ENCODE measurements at places on chromosomes 4 and X.

DNA sequence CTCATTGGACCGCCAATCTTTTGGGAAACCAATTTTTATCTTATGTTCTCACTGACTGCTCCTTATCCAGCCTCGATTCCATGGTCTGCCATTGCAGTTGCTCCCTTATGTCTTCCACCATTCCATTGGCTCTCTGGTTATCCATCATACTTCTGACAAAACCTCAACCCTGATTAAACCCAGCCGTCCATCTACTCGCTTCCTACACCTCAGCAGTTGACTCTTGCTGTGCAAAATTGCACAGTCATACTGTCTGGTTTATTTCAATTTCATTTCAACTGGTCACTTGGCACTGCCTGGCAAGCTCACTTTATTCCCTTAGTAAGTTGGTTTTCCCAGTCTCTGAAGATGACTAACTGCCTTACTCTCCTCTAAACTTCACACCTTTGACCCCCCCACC, 26.2 kb downstream of the ARL9 start:
- no peak for DNase-seq

DNA sequence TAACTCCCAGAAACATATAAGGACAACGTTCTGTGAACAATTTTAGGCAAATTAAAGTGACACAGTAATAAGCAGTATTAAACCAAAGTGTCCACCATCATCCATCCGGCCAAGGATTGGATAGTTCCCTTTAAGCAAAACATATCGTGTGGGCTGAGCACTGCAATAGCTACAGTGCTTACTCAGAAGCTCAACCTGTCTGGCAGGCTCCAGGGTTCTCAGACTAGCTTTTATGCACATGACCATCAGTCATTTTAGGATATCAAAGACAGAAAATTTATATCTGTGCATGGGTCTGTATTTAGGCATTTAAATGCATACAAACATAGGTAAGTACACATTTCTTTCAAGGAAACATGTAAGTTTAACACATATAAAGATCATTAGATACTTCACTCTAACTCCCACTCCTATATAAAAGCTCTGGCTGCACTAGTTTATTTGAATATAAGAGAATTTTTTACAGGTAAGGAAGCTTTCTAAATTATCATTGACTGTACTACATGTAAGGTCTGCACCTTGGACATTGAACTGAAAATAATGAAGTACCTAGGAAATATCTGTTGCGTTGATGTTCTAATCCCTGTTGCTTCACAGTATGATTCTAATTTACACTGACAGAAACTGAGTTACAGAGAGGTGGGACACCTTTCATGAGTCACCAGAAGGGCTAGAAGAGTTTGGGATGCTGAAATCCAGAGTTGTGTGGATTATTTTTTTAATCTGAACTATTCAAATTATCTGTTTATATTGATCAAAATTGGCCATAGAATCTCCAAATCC, 67.6 kb downstream of the ELOVL6 start:
- DNase-seq: no peak

- DNase-seq: peak; percentile 52
Observed at GRCh38 chrX:118459494-118459893, 36.1 kb upstream of the DOCK11 start.

- no peak for DNase-seq
Observed at GRCh38 chr4:47824840-47825239, 13.0 kb downstream of the CORIN start.

DNA sequence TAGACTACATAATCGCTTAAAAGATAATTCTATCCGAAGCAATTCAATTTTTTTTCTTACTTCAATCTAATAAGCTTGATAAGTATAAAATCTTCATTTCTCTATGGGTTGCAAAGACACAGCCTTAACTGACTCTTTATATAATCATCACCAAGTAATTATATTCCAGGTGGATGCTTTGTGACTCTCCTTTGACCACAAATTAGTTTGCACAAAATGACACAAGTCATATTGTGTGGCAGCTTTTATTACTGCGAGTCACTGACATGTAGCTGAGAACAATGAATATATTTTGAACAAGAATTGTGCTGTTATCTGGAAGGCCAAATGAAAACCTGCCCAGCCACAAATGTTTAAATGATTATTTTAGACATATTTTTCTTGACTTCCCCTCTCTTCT, 1727.8 kb downstream of the ARAP2 start:
- no peak for DNase-seq

DNA sequence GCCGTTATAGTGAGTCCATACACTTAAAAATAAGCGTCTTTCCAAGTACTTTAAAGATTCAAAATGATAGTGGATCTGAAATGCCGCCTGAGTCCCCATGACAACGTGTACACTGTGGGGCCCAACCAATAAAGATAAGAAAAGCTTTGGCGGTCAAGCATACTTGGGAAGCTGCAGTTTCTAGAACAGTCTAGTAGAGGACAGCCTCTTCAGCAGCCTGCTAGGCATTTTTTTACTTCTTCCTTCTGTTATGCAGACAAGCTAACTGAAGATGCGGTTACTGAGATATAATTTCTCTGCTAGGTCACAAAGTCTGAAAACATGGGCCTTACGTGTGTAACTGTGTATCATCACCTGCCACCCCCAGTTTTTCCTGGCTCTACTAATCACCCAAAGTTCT, 402 bp upstream of the UPRT start:
- DNase-seq: no peak

DNA sequence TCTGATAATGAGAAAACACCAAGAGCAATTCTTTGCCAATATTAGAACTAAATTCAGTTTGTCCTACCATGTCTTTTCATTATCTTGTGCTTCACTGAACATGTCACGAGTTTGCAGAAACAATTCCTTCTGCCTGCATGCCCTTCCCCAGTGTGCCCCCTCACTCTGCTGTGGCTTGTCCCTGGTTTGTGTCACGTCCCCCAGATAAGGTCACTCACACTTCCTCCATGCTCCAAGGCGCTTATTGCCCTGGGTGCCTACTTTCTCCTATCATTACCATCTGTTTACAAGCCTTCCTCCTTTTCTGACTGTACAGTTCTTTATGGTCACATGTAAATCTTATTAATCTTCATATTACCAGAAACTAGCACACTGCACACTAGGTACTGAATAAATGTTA, 394.1 kb downstream of the KCNIP4 start:
- no peak for DNase-seq

DNA sequence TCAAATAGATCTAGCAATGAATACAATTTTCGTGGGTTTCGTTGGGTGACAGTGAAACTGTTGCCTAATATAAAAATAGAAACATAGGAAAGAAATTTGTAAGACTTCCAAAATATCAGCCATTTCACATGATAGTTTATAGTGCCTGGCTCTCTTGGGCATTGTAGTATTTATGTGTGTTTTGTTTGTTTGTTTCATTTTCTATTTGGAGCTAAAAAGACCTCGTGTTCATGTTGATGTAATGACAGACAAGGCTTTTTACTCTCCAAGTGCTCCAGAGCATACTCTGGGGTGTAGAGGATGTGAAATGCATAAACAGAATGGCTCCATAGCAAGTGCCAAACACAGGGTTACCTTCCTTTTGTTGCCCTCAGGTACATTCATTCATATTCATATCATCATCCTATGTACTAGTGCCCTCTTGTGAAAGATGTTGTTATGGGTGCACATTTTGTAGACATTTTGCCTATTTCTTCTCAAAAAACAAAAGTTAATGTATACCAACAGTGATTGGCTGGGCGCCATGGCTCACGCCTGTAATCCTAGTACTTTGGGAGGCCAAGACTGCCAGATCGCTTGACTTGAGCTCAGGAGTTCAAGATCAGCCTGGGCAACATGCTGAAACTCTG, 100.7 kb upstream of the AMOT start:
- DNase-seq: peak; percentile 0

GRCh38 chrX:48035891-48036290, 29.1 kb downstream of the SPACA5 start:
- DNase-seq: no peak

- no peak for DNase-seq
Observed at GRCh38 chr4:824461-825062, 1.4 kb downstream of the CPLX1 start.

DNA sequence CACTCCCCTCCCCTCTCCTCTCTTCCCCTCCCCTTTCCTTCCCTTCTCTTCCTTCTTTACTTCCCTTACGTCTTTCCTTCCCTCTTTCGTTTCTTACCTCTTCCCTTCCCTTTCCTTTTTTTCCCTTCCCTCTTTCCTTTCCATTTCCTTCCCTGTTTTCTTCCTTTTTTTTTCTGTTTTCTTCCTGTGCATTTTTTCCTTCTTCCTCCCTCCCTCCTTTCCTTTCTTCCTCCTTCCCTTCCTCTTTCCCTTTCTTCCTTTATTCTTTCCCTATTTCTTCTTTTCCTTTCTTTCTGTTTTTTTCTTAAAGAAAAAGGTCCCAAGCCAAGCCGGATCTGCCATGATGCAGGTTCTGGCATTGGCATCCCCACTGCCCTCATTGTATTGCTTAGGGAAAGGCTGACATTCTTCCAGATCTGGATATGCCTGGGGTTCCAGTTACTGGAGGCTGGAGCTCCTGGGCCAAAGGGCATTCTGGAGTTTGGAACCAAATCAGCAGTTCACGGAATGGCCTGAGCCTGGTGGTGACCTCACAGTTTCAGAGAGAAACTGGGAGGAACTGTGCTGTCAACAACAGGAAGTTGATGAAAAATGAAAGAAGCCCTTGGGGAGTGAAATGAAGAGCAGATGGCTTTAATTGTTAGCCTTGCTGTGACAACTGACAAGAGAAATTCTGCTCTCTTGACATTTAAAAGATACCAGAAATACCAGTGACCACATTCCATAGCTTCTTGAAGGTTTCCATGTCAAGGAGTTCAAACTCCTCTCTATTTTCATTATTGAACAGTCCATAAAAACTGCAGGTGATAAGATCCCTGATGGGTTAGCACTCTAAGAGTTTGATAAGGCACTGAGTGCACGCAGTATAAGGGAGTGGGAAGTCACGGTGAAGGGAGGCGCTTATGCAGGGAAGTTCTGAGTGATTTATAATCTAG, 622.1 kb downstream of the SPRY1 start:
- DNase-seq: peak; percentile 50

GRCh38 chr4:75555294-75556164, at the start of gene ODAPH:
Gene ODAPH, plus strand, starts transcription at chr4:75556066. Its CDS starts 17 bp downstream, at chr4:75556083.
- DNase-seq: peak; percentile 34

DNA sequence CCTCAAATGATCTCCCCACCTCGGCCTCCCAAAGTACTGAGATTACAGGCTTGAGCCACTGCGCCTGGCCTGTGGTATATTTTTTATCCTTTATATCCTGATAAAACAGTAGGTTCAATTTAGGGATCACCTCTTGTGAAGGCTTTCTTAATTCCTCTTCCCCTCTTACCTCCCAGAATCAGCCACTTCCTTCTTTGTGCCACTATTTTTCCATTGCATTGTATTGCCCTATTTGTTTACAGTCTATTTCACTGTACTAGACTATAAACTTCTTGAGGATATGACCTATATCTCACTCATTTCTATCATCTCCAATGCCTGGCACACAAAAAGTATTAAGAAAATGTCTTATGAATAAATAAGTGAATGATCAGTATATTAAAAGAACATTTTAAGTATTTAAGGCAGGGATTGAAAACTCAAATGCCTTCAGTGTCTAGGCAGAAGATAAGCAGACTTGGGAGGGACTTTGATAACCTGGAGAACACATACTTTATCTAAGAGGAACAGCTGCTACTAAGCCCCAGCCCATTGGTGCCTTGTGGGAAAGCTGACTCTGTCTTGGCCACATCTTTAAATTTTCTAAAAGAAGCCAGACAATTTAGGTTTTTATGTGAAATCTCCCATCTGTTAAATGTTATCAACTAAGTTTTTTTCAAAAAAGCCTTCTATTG, 82.3 kb upstream of the OGT start:
- DNase-seq: no peak

DNA sequence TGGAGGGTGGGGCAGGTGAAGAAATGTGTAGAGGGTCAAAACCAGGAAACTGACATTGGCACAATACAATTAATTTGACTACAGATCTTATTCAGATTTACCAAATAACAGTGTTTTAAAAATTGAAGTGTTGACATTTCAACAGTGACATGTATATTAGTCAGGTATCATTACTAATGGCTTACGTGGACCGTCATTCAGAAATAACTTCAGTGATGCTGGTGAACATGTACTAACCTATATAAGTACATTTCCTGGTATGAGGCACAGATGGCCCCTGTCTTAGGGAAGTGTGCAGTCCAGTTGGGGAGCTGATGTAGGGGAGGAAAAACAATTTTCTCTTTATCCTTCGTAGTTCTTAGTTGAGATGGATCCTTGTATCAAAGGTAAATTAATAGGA, 22.3 kb upstream of the MAOA start:
- no peak for DNase-seq

DNA sequence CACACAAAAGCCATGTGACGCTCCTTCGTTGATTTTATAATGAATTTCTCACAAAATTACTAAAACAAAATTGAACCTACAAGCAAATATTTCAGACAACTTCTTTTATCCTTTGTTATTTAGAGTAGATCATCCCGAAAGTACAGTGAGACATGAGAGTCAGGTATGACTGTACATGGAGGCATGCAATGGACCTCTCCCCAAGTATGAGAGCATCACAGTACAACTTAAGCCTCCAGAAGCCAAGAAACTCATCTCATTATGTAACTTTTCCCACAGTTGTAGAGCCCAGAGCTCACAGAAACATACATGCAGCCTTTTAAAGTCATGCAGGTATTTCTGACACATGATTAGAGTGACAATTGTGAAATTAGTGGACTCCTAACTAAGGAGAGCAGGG, 167.7 kb downstream of the PAPSS1 start:
- no peak for DNase-seq

- no peak for DNase-seq
Observed at GRCh38 chrX:36961590-36961989, 46.6 kb upstream of the FAM47C start.

DNA sequence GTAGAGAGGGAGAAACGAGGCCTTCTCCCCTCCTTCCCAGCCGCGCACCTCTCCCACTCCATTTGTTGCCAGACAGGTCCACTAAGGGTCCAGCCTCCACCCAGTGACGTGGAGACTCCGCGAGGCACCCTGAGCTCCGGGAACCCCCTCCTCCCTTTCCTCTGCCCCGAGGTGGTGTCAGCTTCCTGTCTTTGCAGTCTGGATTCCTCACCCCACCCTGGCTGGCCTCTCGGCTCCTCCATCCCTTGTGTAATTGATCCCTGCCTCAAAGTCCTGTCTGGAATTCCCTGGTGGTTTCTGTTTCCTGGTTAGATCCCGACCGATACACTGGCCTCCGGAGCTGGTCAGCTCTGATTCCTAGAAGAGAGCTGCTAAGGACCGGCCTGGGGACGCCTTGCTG, 105.9 kb upstream of the SCOC start:
- DNase-seq: no peak

- DNase-seq: no peak
Observed at GRCh38 chr4:37693450-37694190, 7.4 kb upstream of the RELL1 start.

DNA sequence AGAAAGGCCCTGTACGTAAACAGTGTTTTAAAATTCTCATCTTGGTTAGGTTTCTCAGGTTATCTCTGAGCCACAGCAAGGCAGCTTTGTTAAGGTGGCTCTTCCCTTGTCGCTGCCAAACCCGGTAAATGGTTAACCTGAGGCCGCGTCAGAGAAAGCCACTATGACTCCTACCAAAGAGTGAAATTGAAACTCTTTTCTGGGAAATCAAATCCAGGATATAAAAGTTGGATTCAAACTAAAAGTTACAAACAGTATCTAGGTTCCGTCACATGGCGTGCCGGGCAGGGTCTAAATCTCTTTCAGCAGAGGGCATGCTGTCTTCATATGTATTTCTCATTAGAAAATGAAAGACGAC, 433 bp downstream of the MMAA start:
- DNase-seq: no peak

All from NAMALWA (cell line).